ENCODE measurements at places on chromosomes 5 and 9. TPM values are rescaled to one million over a fixed set of nuclear protein-coding genes. Genes with fewer than 3 reads are reported as not detected.
A peak's percentile ranks its signal among the peaks of the same experiment; 100 is the strongest.

DNA sequence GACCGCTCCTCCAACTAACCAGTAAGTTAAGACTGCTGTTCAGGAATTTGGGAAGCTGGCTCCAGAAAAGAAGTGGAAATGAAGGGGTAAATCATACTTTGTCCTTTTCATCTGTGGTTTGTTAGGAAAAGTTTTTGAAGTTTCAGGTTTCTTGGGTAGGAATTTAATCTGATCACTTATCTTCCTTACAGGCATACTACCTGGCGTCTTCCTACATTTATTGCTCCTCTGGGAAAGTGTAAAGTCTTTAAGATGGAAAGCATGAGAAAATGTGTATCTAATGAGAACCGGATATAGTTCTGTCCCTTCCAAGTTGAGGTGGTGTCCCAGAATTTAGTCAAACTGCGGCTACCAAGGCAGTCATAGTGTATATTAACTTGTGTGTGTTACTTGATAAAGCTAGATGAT is 1.3 kb downstream of the RASA1 start:
- no peak for DNase-seq

DNA sequence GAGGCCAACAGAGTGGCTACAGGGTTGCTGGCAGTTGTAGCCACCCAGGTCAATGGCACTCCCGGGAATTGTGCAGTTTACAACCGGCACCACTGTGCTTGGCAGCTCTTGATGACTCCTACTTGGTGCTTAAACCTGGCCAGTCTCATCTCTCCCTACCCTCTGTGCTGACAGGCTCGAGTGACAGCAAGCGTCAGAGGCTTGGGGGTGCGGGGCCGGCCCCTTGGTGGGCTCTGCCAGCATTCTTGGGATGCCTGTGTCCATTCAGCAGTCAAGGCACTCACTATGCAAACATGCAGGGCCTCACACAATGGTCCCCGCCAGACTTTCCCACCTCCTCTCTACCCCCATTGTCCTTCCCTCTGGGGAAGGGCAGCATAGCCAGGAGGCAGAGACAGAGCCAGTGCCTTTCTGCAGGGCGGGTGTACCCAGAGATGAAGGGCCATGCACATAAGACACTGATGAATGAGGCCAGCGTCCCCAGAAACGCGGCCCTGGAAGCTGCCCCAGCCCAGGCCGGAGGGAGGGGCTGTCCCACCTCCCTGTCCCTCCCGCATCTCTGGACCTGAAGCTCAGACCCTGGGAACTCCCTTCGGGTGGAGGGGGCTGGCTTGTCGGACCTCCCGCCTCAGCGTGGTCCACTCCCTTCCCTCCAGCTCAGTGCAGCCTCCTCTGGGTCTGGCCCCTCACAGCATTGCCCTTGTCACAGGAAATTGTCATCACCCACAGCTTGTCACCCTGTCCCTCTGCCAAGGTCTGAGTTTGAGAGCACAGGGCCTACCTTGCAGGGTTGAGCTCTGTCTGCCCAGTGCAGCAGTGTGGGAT is 26.4 kb upstream of the NOTCH1 start:
- no peak for DNase-seq

DNA sequence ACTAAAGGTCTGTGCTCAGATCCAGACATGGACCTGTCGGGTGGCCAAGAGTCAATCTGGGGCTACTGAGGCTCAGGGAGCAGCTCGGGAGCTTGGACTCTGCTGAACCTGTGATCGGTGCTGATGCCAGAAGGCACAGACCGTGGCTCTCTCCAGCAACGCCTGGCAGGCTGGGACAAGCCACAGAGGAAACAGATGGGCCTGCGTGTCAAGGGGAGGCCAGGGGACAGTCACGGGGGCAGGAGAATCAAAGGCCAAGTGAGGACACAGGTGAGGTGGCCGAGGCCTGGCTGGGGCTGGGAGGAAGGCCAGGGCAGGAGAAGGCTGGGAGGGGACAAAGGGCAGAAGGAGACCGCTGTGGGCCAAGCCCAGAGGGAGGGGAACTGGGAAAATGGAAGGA is 43.4 kb downstream of the EPB41L4B start:
- no peak for DNase-seq

GRCh38 chr5:59543821-59544442 is 349.6 kb downstream of the PDE4D start:
- DNase-seq, result peak; percentile 72

- no peak for DNase-seq
These were observed 47.5 kb downstream of the SLC44A1 start for GRCh38 chr9:105291938-105292337.

AQP7 gene
- not detected for total RNA-seq

ZNF608 gene
- total RNA-seq, result 5.8 TPM

CCL28 gene
- total RNA-seq, result 0.65 TPM

SLC2A6 gene
- total RNA-seq, result 12.1 TPM
